ENCODE measurements at places on chromosomes 11 and 22.
A peak's percentile ranks its signal among the peaks of the same experiment; 100 is the strongest.

- DNase-seq: no peak
These were observed 102.7 kb upstream of the SEZ6L start for GRCh38 chr22:26066534-26066933.

GRCh38 chr11:59207988-59208451 is 4.7 kb downstream of the MPEG1 start:
- peak; percentile 68 for DNase-seq

DNA sequence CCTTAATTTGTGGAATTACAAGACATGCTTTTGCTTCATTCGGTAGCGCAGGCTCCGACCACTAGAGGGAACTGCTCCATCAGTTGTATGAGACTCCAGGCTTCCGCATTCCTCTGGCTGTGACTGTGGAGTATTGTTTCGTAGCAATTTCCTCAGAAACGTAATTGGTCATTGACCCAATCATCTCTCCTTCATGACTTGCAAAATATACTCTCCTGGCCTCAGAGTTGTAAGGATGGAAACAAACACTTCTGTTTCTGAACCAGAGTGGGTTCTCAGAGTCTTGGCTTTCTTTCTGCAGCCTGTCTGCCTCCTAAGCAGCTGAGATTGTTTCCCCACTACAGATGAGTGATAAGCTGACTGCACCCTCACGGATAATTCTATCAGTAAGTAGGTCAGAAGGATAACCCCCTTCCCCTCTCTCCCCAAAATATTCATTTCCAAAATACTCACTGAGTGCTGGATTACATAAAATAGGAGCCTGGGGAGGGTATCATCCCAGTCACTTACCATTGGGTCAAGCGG is 146.8 kb upstream of the ZC3H12C start:
- DNase-seq: peak; percentile 36

DNA sequence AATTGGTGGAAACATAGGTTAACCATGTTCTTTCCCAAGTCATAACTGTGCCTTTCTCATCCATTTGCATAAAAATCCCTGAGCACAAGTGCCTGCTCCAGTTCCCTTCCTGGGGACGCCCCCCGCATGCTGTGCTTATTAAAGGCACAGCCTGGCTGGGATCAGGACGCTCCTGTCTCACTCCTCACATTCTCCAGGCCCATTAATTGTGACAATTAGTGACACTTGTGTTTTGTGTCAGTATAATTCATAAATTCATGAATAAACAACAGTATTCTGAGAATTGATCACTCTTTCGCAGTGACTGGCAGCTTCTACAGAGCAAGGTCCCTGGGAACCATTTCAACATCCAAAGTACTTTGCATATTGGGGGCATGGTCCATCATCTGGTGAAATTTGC is 1354.4 kb downstream of the TBC1D22A start:
- no peak for DNase-seq

DNA sequence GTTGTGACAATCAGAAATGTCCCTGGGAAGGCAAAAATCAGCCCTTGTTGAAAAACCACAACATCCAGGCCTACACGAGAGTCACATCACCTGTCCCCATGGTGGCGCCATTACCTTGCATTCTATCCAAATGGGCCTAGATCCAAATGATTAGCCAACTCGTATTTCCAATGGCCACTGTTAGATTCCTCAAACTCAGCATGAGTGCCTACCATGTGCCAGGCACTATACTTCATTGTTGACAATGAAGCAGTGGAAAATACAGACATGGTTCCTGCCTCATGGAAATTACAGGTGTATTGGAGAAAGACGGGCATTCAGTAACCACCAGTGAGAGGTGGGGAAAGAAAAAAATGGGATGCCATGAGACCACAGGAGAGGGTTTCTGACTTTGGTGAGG is 29.8 kb upstream of the CREB3L1 start:
- DNase-seq: peak; percentile 11

DNA sequence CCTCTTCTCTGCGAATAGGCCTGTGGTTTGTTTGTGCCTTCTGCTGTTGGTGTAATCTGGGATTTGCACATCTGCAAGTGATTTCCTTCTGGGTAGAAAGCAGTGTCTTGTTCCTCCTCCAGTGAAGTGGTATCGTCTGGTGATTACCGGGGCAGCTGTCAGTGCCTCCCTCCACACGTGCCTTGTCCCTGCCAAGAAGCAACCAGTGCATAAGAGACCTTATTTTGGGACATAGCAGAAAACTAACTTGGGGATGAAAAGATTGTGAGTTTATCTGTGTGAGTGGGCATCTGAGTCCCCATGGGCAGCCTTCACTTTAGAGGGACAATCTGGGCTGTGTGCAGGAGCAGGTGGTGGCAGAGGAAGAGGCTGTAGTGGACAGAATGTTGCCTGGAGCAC is 71.5 kb upstream of the SORL1-AS1 start:
- DNase-seq: no peak

GRCh38 chr22:41833369-41834004 is 582 bp downstream of the SREBF2 start:
- DNase-seq: peak; percentile 30

DNA sequence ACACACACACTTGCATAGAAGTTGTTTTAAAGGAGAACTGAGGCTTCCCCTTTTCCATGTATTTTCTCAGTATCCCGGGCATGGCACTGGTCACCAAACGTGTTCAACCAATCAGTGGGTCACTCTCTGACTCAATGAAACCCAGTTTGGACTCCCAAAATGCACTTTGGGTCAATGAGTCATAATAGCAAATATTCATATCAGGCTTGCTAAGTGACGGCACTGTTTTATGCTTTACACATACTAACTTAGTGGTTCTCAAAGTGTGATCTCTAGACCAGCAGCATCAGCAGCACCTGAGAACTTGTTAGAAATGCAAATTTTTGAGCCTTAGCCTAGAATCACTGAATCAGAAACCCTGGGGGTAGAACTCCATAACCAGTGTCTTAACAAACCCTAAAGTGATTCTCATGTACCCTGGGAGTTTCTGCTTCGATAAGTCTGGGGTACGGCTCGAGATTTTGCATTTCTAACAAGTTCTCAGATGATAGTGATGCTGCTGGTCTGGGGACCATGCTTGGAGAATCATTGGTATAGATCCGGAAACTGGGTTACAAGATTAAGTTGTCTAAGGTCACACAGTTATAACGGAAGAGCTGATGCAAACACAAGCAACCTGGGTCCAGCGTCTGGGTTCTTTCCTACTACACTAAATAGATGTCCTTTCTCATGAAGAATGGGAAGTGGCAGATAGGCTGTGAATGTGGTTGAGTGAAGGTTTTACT is 35.6 kb downstream of the ETS1 start:
- DNase-seq: no peak

DNA sequence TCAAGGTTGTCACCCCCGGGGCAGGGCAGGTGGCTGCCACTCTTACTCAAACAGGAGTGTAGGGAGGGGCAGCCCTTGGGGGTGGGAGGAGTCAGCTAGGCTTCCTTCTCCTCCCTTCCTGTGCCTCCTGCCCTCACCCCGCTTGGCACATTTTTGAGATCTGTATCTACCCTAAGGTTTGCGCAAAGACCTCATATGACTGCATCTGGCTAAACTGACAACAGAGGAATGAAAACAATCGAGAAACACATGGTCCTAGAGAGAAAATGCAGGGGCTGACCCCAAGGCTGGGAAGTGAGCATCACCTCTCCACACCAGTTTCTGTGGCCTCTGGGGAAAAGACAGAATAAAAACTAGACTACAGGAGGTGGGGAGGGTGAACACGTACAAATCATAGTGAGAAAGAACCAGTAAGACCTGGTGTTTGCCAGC is 28.1 kb downstream of the IGSF9B start:
- peak; percentile 34 for DNase-seq

DNA sequence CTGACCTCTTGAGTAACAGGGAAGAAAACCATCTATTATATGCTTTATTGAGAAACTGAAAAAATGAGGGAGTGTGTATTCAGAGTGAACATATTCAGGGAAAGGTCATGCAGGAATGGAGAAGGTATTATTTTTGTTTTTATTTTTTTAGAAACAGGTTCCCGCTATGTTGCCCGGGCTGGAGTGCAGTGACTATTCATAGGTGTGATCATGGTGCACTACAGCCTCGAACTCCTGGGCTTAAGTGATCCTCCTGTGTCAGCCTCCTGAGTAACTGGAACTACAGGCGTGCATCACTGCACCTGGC is 8.7 kb upstream of the RCE1 start:
- DNase-seq: no peak

GRCh38 chr11:128757235-128757711 is 63.4 kb downstream of the FLI1 start:
- peak; percentile 53 for DNase-seq

- DNase-seq: no peak
These were observed 87.2 kb downstream of the PLEKHA7 start for GRCh38 chr11:16926883-16927626.

DNA sequence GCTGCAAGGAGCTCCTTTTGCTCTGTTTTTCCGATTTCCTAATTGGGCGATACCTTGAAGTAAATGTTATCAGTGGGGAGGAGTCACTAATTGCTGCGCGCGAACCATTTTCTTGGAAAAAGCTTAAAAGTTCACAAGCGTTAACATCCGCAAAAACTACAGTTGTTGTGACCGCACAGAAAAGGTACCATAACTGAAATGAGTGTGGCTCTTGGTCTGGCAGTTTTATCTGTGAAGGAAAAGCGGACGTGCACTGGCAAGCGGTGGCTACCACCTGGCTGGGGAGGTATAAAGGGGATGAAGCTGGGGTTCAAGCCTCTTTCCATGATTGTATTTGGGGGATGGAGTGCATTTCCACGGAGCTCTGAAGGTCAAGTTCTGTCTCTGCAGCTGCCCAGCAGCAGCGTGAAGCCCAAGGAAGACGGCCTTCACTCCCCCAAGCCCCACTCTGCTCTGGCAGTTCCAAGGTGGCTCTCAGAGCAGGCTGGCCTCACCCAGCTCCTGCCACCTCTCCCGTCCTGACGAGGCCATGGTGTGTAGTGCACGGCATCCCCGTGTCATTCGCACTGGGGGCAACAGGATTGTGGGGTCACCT is 27.5 kb downstream of the MOV10L1 start:
- DNase-seq: no peak

DNA sequence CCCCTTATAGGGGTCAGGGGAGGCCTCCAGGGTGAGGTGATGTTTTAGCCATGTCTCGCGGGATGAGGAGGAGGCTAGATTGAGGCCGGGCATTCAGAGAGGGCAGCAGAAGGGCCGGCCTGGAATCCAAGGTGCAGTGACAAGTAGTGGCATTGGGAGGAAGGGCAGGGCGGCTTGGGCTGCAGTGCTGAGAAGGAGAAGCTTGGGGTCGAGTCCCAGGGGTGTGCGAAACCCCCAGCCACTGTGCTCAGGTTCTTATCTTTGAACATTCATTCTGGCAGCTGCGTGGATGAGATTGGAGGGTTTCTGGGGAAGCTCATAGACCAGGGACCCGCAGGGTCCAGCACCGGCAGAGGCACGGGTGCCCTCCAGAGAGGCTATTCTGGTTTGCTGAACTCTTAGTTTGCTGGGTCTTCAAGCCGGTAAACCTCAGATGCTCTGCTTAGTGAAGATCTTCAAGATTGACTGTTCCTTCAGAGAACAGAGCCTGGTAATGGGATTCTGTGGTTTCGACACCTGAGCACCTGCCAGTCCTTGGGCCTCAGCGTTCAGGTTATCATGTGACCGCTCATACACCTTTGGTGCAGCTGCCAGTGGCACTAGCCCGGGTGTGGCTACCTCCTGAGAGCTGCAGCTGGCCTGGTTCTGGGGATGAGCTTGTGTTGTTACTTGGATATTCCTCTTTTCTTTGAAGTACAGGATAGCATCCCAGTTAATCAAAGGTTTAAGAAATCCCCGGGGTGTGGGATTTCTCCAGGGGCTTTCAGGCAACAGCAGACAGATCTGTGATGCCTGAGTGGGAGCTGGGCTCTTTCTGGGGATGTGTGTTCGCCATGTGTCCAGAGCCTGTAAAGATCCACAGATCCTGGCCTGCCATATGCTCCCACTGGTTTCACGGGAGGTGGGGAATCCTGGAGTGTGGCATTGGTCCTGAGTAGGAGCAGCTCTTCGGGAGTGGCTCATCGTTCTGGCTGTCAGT is 152.8 kb downstream of the TBC1D22A start:
- DNase-seq: no peak

GRCh38 chr11:122933416-122933815 is 48.2 kb downstream of the BSX start:
- no peak for DNase-seq

DNA sequence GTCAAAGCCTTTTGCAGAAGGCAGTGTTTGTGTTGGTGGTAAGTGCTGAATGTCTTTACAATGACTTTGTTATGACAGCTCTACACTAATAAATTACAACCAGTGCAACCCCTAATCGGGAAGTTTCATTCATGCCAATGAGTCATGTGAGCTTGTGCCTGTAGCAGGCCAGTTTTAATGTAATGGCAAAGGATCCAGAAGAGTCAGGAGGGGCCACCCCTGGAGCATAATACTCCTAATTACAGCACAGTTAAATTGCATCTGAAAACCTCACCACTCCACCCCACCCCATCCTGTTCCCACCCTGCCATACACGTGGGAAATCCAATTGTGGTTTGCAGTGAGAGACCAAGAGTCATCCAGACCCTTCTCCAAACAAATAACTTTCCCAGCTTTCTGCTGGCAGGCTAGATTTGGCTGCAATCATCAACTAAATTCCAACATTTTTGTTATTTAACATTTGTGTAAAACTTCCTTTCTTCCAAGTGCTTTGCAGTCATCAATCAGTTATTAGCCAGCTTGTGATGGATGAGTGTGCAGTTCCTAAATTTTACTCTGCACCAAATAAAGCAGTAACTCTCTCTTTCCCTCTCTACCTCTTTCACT is 277.3 kb upstream of the FAT3 start:
- DNase-seq: no peak

DNA sequence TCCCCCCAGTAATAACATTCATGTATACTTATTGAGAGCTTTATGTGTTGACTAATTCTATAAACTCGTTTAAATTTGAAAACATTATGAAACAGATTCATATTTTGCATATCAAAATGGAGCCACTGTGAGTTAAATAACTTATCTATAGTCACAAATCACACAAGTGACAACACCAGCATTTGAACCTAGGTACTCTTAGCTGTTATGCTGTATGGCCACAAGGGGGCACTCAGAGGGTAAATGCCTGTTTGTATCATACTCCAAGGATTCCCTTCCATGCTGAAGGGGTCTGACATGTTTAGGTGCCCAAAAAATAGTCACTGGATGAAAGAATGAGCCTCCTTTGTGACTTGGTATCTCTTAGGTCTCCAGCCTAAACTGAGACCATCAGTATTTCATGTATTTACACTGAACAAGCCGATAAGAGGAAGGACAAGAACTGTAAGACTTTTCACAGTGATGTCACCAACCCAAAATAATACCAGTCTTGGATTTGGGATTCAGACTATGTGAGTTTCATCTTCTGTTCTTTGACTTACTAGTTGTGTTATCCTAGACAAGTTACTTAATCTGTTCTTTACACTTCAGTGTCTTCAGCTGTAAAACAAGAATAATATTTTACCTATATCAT is 12.2 kb upstream of the OR52D1 start:
- peak; percentile 17 for DNase-seq

- no peak for DNase-seq
These were observed 2.9 kb upstream of the HTATIP2 start for GRCh38 chr11:20360650-20361049.

DNA sequence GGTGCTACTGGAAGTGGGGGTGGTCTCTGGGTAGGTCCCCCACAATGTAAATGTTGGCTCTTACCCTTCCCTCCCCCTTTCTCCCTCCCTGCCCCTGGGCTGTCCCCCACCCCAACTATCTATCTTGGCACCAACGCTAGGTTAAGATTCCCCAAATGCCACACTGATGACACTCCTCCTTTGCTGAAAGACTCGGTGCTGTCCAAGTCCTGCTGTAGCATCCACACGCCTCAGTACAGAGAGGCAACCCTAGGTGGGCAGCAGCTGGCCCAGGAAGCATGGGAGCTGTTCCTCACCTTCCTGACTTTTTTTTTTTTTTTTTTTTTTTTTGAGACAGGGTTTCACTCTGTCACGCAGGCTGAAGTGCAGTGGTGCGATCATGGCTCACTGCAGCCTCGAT is 3.4 kb upstream of the KCTD17 start:
- DNase-seq: no peak
